ENCODE measurements at places on chromosomes 7 and 10.

DNA sequence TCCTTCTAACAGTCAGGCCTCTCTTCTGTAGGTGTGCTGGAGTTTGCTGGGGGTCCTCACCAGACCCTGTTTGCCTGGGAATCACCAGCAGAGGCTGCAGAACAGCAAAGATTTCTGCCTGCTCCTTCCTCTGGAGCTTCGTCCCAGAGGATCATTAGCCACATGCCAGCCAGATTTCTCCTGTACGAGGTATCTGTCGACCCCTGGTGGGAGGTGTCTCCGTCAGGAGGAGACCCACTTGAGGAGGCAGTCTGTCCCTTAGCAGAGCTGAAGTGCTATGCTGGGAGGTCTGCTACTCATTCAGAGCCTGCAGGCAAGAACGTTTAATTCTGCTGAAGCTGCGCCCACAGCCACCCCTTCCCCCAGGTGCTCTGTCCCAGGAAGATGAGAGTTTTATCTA is 611.1 kb upstream of the COBL start:
- DNase-seq = no peak

DNA sequence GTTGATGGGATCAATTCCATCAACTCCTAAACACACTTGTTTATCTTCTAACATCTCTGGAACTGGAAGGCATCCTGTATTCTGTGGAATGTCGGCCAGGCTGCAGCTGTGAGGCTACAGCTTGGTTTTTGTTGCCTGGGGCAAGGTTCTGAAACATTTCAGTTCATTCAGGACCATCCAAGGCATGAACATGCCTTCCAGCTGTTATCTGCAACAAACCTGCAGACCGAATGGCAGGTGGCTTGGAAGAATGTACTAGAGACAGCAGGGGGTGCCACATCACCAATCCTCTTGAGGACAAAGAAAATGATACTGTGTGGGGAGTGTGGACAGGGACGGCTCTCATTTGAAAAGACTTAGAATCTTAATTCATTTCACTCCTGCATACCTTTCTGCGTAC is 12.4 kb downstream of the PAPOLB start:
- DNase-seq = peak; percentile 12

DNA sequence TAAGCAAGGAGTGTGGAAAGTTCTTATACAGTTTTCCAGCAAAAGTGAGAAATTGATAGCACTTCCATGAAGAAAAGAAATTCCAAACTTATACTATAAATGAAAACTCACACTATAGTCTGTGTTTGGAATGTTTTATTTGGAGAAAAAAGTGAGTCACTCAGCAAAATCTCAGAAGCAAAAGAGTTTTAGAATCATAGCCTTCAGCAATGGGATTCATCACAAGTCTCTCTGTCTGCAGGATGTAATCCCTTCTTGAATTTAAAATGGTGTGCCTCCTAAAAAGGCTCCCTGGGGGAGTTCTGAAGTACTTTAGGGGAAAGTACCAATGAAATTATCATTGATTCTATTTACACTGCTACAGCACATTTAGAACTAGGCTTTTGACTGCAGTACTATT is 756.4 kb downstream of the XPNPEP1 start:
- no peak for DNase-seq

DNA sequence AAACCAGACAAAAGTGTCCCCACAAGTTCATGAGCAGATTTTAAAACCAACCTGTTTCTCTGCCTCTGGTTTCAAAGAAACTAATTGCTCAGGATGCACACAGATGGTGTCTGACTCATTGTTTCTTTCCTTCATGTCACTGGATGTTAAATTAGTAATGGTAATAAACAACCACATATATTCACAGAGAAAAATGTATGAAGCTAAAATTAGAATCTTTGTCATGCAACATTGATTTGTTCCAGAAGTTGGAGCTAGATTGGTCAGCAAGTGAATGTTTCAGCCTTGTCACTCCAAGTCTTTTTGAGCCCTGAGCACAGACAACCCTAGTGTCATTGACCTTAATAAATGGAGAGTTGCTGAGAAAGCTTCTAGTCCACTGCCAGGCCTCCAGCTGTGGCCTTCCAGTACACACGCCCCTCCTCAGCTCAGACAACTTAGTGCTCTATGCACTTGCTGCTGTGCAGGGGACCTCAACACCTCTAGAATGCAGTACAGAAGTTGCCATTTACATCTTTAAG is 175.9 kb downstream of the CCDC71L start:
- no peak for DNase-seq

DNA sequence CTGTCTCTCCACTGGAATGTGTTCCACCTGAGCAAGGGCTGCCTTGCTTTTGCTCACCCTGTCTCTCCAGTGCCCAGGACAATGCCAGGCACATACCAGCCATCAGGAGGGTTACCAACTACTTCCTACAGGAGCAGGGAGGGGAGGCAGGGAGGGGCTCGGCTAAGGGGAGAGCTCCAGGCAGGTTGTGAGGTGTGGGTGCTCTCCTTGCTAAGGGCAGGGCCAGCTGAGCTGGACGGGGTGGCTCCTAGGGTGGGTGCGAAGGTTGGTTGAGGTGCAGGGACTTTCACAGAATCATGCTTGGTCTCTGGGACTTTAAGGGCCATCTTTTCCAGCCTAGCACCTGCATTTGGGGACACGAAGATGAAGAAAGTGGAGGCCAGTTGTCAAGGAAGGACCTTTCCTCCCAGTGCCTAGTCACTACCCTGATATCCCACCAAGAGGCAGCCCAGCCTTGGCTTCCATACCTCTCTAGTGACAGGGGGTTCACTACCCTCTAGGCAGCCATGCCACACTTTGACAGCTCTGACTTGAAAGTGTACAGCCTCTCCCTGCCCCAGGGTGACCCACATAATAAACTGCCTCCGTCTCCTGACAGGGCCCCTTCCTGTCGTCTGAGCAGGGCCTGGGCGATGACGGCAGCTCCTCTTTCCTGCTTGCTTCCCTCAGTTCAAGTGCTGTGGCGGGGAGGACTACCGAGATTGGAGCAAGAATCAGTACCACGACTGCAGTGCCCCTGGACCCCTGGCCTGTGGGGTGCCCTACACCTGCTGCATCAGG is 46.5 kb downstream of the TSPAN15 start:
- DNase-seq = no peak

DNA sequence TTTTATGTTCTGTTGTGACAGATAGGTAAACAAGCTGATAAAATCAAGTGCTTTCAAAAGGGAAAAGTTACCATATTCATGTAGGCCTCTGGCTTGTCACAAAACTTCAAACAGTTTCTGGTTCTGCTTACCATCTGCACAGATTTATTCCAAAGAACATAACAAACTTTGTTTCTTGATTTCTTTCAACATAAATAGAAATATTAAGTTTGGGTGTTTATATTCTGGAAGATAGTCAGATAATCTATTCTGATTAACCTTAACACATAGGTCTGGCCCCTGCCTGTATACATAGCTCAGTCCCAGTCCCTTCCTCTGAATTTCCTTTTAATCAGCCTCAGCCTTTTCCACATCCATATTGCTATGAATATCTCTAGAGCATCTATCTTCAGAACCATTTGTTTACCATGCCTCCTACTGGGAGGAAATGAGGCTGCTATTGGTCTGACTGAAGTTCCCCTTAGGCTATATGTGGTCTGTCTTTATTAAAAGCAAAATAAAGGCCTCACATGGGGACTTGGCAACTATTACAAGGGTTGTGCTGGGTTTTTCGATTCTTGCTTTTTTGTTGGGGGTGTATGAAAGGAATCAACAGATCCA is 319.0 kb downstream of the HPSE2 start:
- no peak for DNase-seq

- DNase-seq = no peak
Measured at GRCh38 chr7:36285276-36285675, 104.4 kb upstream of the ANLN start.

- no peak for DNase-seq
Measured at GRCh38 chr10:132808383-132809231, 22.7 kb upstream of the NKX6-2 start.

GRCh38 chr10:121338206-121338980 is 259.9 kb downstream of the FGFR2 start:
- peak; percentile 52 for DNase-seq

DNA sequence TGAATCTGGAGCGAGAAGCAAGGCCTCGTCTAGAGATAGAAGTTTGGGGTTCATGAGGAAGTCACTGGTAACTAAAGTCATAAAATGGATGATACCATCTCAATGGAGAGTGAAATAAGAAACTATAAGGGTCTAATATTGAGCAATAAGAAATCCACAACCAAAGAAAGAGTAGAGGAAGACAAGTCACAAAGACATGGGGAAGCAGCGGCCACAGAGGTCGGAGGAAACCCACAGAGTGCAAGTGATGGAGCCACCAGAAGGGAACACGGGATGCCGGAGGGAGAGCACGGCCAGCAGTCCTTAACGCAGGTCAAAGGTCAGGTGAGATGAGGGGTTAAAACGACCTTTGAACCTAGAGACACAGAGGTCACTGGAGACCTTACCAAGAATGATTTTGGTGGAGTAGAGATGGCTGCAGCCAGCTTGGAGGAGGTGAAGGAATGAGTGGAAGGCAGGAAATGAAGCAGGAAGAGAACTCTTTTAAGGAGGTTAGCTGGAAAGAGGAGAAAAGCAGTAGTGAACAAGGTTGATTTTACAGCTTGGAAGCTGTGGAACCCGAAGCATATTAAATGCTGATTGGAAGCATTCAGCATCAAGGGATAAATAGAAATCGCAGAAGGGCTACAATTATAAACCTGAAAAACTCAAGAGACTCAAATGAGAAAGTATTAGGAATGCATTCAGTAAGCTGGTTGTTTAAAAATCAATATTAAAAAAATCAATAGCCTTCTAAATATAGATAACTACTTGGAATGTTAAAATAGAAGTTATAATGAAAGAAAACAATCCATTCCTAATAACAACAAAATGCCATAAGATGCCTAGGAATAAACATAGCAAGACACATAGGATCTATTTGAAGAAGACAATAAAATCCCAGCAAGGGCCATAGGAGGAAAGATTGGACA is 93.7 kb downstream of the SVOPL start:
- DNase-seq = no peak

DNA sequence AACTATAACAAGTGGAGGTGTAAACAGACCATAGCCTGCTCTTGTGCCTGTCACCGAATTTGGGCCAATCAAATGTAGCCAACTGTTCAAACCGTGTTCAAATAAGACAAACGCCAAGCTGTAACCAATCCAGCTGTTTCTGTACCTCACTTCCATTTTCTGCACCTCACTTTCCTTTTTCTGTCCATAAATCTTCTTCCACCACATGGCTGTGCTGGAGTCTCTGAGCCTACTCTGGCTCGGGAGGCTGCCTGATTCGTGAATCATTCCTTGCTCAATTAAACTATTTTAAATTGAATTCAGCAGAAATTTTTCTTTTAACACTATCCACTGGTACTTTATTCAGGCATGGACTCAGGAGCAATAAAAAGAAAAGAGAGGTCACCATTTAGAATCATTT is 29.9 kb upstream of the COL1A2 start:
- no peak for DNase-seq

DNA sequence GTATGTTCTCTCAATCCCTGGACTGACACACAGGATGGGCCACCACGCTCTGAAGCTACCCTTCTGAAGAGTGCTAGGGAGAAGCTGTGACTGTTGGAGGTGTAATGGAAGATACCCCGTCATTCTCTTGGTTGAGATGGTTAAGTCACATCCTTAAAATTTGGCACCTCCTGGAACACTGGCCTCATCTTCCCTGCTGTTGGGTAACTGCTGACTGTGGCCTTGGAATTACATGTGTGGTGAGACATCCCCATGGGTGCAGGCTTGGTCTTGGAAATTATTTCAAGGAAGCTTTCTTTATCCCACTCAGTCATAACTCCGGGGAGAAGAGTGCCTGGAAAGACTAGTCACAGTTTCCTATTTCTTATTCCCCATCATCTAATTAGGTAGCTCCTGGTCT is 62.0 kb downstream of the LRMDA start:
- DNase-seq = no peak

DNA sequence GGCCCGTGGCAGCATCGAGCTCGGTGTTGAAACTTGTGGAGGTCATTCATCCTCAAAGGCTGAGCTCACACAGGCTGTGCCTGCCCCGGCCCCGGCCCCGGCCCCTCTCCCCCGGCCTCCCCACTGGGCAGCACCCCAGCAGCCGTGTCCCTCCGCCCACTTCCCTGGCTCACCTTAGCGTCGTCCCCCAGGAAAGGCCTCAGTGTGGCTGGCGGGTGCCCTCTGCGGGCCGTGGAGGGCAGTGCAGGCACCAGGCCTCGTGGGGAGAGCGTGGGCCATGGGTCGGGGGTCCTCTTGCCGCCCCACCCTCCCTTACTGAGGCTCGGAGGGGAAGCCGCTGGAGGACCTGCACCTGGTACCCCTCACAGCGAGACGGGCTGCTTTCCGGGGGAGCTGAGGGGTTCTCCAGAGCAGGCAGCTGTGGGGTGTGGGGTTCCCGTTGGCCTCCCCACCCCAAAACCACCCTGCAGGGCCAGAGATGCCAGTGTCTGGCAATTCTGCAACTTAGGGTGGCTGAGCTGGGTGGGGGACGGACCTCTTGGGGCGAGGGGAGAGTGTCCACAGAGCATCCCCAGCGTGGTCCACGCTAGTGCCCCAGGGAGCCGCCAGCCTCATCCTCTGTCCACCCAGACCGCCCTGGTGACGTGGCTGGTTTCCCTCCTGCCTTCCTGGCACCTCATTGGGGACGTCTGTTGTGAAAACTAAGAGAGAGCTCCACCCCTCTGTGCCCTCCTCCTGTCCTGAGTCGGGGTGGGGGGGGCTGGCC is 44.2 kb upstream of the DPYSL4 start:
- no peak for DNase-seq

GRCh38 chr7:28955718-28956607 is 2.2 kb downstream of the TRIL start:
- DNase-seq = peak; percentile 73

GRCh38 chr7:84122582-84123360 is 71.8 kb downstream of the SEMA3A start:
- DNase-seq = no peak

- DNase-seq = no peak
Measured at GRCh38 chr7:5687936-5688630, 93.4 kb downstream of the RNF216 start.

DNA sequence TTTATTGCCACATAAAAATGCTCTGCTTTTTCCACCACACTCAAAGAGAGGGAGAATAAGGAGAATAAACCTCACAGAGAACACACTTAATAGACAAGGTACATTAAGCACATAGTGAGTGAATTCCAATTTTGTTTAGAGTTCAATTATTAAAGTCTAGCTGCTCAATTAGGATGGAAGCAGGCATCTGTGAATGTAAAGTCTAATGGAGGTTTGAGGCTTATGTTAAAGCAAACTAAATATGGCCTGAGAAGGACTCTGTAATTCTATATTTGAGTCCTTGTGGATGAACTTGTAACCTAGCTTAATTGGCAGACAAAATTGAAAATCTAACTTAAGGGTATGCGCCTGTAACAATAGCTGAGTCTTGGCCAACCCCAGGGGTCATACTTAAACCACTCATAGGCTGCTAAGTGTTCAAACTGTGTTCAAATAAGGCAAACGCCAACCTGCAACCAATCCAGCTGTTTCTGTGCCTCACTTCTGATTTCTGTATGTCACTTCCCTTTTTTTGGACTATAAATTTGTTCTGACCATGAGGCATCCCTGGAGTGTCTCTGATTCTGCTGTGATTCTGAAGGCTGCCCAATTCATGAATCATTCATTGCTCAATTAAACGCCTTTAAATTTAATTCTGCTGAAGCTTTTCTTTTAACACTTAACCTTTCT is 31.3 kb upstream of the NME8 start:
- no peak for DNase-seq

- DNase-seq = no peak
Measured at GRCh38 chr10:79098596-79099015, 29.8 kb downstream of the ZMIZ1 start.

All from DMS 273 treated with DMSO at 0.1 percent for 48 hours (cell line).